Mesothelial cell of epicardium (in vitro differentiated cells): ENCODE measurements at places on chromosomes 3 and 15. TPM values are rescaled to one million over a fixed set of nuclear protein-coding genes. Genes with fewer than 3 reads are reported as not detected.

- no peak for DNase-seq
Measured at GRCh38 chr3:28564211-28564610, 215.6 kb upstream of the AZI2 start.

DNA sequence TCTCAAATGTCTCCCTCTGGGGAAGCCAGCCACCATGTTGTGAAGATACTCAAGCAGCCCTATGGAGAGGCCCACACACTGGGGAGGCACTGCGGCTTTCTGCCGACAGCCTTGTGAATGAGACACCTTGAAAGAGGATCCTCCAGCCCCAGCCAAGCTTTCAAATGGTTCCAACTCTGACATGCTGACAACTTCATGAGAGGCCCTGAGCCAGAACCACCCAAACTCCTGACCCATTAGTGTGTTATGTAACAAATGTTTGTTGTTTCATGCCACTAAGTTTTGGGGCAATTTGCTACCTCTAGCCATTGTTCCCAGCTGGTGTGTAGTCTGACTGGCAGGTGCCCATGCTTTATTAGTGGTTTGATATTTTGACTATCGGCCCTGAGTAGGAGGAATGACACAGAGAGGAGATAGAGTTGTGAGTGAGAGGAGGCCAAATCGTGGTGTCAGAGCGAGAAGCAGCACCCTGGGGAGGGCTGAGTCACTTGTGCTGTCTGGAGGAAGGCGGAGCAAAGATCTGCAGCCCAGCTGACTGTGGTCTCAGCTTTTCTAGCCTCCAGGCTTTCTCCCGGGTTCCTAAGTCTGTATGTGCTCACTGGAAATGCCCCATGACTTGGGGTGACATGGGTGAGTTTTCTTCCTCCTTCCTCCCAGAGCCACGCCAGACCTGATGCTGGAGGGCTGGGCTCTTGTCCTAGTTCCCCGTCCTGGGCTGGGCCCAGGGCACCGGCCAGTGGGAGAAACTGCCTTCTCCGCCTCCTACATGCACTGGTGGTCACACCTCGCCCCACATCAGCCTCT, 56.7 kb upstream of the BLM start:
- DNase-seq = no peak

- no peak for DNase-seq
Measured at GRCh38 chr15:76953913-76954312, 22.4 kb downstream of the RCN2 start.

- no peak for DNase-seq
Measured at GRCh38 chr15:29098652-29099051, 171.0 kb downstream of the NSMCE3 start.

- DNase-seq = no peak
Measured at GRCh38 chr15:75042730-75043508, 19.5 kb downstream of the PPCDC start.

DNA sequence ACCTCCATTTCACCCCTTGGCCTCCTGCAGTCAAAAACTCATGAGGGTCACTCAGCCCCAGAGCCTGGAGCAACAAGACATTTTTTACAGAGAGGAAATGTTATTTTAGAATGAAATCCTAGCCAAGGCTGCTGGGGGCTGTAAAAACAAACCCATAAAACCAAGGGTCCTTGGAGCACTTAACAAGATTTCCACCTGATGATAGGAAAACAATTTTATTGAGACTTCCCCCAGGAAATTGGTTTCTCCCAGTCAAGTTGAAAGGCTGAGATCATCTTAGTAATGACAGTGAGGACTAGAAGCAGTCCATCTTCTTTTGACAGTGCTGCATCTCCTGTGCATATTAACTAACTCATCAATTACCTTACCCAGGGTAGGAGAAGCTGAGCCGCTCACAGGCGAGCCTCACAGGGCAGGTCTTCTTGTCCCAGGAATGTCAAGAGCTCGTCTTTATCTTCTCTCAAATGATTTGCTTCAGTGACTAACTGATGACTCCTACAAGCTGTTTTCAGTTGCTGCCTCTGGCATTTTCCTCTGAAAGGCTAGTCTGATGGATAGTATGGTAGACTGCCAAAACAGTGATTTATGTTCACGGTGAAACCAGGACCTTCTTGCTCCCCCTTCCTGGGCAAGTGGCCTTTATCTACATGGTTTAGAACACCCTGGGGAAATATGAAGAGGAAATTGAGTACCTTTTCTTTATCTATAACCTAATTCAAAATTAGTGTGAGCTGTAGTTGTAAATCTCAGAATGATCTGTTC, 34.6 kb upstream of the AEN start:
- DNase-seq = no peak

DNA sequence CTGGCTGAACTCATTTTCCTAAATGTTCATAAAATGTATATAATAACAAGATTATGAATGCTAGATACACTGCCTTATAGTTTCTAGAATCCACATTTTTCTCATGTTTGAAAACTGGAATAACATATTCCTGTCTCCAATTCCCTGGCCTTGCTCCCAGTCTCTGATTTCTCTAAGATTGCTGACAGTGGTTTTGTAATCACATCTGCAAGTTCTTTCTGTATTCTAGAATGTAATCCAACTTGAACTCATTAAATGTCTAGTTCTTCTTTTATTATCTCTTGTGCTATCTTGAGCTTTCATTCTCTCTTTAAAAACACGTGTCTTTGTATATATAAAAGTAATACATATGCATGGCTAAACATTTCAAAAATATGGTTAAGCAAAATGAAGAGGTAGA, 215.2 kb upstream of the ADAMTS9 start:
- no peak for DNase-seq

DNA sequence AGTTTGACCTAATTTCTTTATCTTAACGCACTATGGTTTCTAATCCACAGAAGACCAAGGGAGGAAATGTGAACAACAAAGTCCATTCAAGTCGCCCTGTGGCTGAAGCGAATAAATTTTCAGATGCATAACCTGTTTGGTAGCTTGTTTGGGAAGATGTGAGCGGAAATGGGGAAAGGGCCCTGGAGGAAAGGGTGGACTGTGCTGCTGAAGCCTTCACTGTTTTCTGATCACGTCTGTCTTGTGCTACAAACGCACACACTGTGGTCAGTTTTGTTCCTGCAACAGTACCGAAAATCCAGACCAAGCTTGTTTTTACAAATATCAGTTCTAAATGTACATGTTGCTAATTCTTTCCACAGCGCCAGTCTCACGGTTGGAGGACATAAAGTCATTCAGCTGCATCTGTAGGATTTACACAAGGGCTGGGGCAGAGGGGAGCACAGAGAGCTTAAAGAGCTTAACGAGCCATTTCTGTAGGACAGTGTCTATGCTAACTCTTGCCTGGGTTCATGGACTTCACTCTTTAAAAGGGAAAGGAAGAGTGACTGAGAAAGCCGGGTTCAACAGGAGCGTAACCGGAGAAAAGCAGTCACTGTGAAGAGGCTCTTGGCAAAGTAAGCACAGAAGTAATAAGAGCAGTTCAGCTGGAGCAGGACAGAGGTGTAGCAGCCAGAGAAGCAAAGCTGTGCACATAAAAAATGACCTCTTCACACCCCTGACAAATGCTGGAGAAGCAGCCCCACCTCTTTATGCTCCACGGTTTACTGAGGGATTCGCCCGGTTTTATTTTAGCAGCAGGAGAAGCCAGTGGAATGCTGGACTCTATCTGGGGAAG, 66.6 kb downstream of the USF3 start:
- DNase-seq = no peak

GRCh38 chr3:55167586-55168317, 239.9 kb upstream of the LRTM1 start:
- no peak for DNase-seq

The TRPM7 gene
- total RNA-seq = 47.0 to 50.4 TPM (median 49.8 TPM) in 3 replicates

The HYAL1 gene
- total RNA-seq = 2.4 to 3.5 TPM (median 2.7 TPM) in 3 replicates

The BBX gene
- 90.3 to 95.1 TPM (median 90.4 TPM) in 3 replicates for total RNA-seq

The SNTN gene
- 0.22 to 0.23 TPM in 2 of 3 replicates, not detected in the other for total RNA-seq
